ENCODE measurements at places on chromosomes 12 and 14.

GRCh38 chr12:65845751-65846537 is 21.7 kb downstream of the HMGA2 start:
- no peak for DNase-seq
- H3K4me3 ChIP-seq: no peak overlapping the region
- H3K27me3 ChIP-seq: no peaks in the 10 kb centered on the region
- H3K36me3 ChIP-seq: no peaks in the 10 kb centered on the region
- H3K27ac ChIP-seq: no peak overlapping the region

DNA sequence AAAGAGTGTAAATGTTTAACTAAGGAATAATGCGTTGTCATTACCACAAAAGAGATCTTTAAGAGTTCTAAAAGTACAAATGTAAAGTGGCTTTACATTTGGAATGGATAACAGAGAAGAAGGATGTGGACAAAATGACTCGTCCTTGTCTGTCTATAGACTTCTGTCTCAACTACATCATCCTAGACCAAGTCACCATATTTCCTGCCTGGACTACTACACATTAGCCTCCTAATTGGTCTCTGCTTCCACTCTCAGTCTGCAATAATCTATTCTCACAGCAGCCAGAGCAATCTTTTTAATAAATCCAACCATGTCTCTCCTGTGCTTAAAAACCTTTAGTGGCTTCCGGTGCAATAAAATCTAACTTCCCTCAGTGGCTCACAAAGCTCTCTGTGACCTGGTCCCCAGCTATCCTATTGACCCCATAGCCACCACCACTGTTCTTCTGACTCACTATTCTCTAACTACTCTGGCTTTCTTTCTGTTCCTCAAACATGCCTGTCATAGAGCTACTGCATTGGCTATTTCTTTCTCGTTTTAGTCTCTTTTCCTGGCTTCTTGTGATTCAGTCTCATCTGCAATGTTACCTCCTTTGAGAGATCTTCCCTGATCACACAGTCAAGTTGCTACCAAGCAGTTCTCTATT is 91.1 kb downstream of the MYF5 start:
- DNase-seq: no peak
- no peaks in the 10 kb centered on the region for H3K4me1 ChIP-seq

DNA sequence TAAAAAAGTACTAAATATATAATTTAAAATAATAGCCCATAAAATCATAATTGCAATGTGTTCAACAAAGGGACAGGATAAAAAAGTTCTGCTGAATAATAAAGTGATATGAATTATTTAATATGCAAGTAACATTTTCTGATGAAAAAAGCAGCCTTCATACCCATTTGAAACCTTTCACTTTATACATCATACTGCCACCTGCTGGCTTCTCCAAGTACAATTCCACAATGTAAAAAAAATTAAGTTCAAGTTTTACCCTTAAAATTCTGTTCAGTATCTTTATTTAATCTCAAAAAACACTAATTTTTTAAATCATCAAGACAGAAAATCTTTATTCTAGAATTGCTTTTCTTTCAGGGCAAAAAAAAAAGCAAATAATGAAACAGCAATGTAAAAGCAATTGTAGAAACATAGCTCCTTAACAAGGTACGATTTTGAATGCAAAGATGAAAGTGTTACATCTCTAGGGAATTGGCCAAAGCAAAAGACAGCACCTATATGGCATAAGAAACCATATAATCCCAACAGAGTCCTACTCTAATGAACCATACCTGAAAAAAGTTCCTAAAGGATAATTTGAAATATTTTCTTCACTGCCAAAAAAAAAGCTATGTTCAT is 15.0 kb downstream of the MDM1 start:
- H3K36me3 ChIP-seq: no peaks in the 10 kb centered on the region
- DNase-seq: peak; percentile 37

GRCh38 chr12:80892597-80893445 is 44.9 kb downstream of the LIN7A start:
- no peaks in the 10 kb centered on the region for H3K36me3 ChIP-seq
- H3K4me1 ChIP-seq: peaks cover 1% of the 10 kb centered on the region
- no peaks in the 10 kb centered on the region for H3K27me3 ChIP-seq
- H3K27ac ChIP-seq: no peak overlapping the region
- DNase-seq: no peak
- no peak overlapping the region for H3K4me3 ChIP-seq

GRCh38 chr12:4506870-4507269 is 31.8 kb upstream of the RAD51AP1 start:
- H3K4me1 ChIP-seq: no peaks in the 10 kb centered on the region
- H3K27me3 ChIP-seq: no peaks in the 10 kb centered on the region
- H3K4me3 ChIP-seq: no peak overlapping the region
- H3K36me3 ChIP-seq: no peaks in the 10 kb centered on the region
- H3K27ac ChIP-seq: no peak overlapping the region

DNA sequence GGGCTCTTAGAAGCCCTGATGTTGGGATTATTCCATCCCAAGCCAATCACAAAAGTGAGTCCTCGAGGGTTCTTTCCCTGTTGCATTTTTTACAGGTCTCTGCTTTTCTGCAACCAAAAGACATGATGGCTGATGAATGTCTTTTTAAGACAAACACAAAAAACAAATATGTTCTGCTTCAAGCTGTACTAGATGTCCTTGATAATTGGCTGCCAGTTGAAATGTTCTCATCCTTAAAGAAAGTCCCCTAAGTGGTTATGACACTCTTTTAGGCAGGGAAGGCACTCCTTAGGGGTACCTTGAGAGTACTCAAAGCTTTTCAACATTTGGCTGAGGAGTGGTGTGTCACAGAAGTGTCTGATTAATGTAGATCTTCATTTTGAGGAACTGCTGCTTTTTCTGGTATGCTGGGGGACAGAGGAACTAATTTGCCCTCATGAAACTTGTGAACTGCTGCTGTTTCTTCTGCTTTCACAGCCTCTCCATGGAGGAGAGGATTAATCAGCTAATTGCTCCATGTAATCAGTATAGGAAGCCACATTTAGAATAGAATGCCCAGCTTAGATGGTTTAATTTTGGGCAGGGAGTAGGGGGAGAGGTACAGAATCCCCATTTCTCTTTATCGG is 22.8 kb upstream of the IGF1 start:
- no peak for DNase-seq
- no peak overlapping the region for H3K27ac ChIP-seq
- no peak overlapping the region for H3K4me3 ChIP-seq
- H3K36me3 ChIP-seq: no peaks in the 10 kb centered on the region
- H3K4me1 ChIP-seq: no peaks in the 10 kb centered on the region

- DNase-seq: peak; percentile 83
- H3K36me3 ChIP-seq: no peaks in the 10 kb centered on the region
- H3K4me3 ChIP-seq: peak within 1 kb of the TSS; percentile 64
- peak within 1 kb of the TSS; percentile 56 for H3K27ac ChIP-seq
- peaks cover 4% of the 10 kb centered on the region for H3K4me1 ChIP-seq
These were observed at the start of gene UNC119B for GRCh38 chr12:120710031-120710804. UNC119B (plus strand) TSS chr12:120710458; CDS start chr12:120710475, 17 bp downstream.

GRCh38 chr14:59116984-59117415 is 71.5 kb upstream of the DAAM1 start:
- H3K36me3 ChIP-seq: no peaks in the 10 kb centered on the region
- H3K27ac ChIP-seq: no peak overlapping the region
- no peaks in the 10 kb centered on the region for H3K27me3 ChIP-seq
- H3K4me1 ChIP-seq: no peaks in the 10 kb centered on the region
- DNase-seq: no peak
- H3K4me3 ChIP-seq: no peak overlapping the region

DNA sequence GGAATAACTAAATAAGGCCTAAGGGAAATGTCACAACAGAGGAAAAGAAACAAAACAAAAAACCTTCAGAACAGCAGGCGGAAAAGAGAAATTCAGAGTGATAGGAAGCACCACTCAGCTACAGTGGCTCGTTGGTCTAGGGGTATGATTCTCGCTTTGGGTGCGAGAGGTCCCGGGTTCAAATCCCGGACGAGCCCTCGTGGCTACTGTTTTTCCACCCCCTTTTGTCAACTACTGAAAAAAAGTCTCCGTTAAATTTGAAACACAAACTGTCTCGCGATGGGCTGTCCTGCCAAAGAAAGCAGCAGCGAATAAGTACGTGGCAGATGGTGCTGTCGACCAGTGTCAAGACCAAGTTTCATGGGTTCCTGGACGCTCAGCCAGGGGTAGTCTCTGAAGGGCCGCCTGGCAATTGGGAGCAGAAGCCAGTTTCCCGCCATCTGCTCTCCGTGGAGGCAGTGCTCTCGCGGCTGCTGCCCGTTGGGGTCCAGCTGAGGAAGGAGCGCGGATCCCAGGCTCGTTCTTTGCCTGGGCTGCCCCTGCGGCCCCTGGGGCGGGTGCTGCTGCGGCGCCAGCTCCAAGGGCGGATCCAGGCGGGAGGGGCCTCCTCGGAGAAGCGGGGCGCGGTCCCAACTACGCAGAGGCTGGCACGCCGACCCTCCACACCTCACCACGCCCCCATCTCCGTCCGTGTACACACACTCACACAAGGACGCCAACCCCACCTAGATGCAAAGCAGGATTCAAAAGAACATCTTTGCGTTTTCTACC is at the start of gene RNASE4:
TSS of gene RNASE4 (plus strand) at position 670 of the 771 bp plus-strand sequence. CDS start 14,812 bp downstream, outside the sequence.
- no peaks in the 10 kb centered on the region for H3K27me3 ChIP-seq
- peak within 1 kb of the TSS; percentile 82 for H3K4me3 ChIP-seq
- DNase-seq: peak; percentile 86
- no peaks in the 10 kb centered on the region for H3K36me3 ChIP-seq
- peaks cover 10% of the 10 kb centered on the region for H3K4me1 ChIP-seq

DNA sequence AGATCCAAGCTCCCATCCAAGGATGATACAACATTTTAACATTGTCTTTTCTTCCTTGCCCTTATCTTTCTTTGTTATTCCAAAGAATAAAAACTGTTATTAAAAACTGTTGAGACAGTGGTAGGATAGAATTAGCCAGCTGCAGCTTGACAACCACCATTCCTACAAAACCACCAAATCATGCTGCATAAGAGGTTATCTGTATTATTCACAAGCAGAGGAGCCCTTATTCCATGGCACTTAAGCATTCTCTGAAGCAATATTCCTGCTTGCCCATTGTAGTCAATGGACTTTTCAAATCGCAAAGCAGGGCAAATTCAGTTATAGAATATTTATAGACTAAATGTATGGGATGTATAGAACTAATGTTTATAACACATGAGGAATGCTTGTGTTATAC is 3.4 kb downstream of the ABCD2 start:
- no peaks in the 10 kb centered on the region for H3K27me3 ChIP-seq
- no peak overlapping the region for H3K4me3 ChIP-seq
- no peaks in the 10 kb centered on the region for H3K4me1 ChIP-seq
- no peak for DNase-seq
- no peaks in the 10 kb centered on the region for H3K36me3 ChIP-seq
- no peak overlapping the region for H3K27ac ChIP-seq

DNA sequence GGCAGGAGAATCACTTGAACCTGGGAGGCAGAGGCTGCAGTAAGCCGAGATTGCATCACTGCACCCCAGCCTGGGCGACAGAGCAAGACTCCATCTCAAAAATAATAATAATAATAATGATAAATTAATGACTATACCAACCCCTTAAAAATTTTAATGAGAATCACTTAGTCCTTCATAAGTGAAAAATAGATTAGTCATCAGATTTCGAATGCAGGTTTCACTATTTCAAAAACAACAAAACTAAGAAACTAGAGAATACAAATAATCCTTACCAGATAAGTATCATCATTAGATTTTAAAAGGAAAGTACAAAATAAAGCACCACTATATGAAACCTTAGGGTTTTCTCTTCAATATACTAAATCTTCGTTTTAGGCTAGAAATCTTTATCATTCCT is 62.3 kb downstream of the CEP83 start:
- no peak overlapping the region for H3K27ac ChIP-seq
- no peaks in the 10 kb centered on the region for H3K4me1 ChIP-seq
- H3K36me3 ChIP-seq: no peaks in the 10 kb centered on the region
- DNase-seq: no peak
- H3K4me3 ChIP-seq: no peak overlapping the region

- H3K27ac ChIP-seq: no peak overlapping the region
- H3K27me3 ChIP-seq: no peaks in the 10 kb centered on the region
- H3K4me1 ChIP-seq: peaks cover 4% of the 10 kb centered on the region
- peak; percentile 37 for DNase-seq
These were observed 19.6 kb downstream of the SLC25A29 start for GRCh38 chr14:100286484-100287191.

- no peaks in the 10 kb centered on the region for H3K4me1 ChIP-seq
- no peak overlapping the region for H3K27ac ChIP-seq
- DNase-seq: no peak
These were observed 1221.5 kb downstream of the FSCB start for GRCh38 chr14:43285575-43285974.

- no peak for DNase-seq
- no peaks in the 10 kb centered on the region for H3K4me1 ChIP-seq
- H3K4me3 ChIP-seq: no peak overlapping the region
- H3K27ac ChIP-seq: no peak overlapping the region
These were observed 12.1 kb downstream of the NKX2-1 start for GRCh38 chr14:36507847-36508417.

GRCh38 chr12:119171691-119172425 is 6.9 kb upstream of the HSPB8 start:
- H3K4me1 ChIP-seq: peaks cover 1% of the 10 kb centered on the region
- H3K4me3 ChIP-seq: no peak overlapping the region
- no peaks in the 10 kb centered on the region for H3K36me3 ChIP-seq
- DNase-seq: no peak

- no peak overlapping the region for H3K27ac ChIP-seq
- H3K4me1 ChIP-seq: peaks cover 3% of the 10 kb centered on the region
- no peak for DNase-seq
- no peak overlapping the region for H3K4me3 ChIP-seq
- no peaks in the 10 kb centered on the region for H3K27me3 ChIP-seq
These were observed 2.9 kb upstream of the TSFM start for GRCh38 chr12:57779736-57780135.

GRCh38 chr12:103813949-103814348 is 27.1 kb downstream of the NT5DC3 start:
- no peaks in the 10 kb centered on the region for H3K27me3 ChIP-seq
- H3K27ac ChIP-seq: no peak overlapping the region
- H3K4me1 ChIP-seq: no peaks in the 10 kb centered on the region
- H3K4me3 ChIP-seq: no peak overlapping the region
- DNase-seq: no peak
- H3K36me3 ChIP-seq: no peaks in the 10 kb centered on the region

DNA sequence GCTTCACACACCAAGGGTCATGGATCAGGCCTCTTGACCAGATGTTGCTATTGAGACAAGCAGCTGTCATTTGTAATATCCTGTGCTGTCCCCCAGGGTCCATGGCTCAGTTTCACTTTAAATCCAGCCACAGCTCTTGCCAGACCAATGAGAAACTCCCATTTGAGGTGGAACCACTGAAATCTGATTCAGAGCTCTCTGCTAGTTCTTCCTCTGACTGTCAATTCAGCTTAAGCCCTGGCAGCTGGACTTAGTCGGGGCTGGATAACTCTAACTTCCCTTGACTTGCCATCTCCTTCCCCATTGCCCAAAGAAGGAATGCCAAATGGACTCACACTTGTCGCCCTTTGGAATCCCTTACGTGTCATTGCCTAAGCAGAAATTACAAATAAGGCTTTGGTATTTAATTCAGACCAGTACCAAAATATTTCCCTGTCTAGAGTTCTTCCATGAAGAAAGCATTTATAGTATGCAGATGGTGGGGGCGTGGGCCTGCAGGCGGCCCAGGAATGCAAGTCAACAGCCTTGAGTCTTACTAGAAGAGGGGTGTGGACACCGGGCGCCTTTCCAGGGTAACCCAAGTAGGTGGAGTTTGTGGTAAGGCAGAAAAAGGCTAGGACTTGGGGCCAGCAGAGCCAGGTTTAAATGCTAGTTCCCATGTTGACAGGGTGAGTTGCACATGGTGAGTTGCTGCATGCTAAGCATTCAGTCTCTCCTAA is 96.9 kb upstream of the TMPO start:
- H3K27me3 ChIP-seq: no peaks in the 10 kb centered on the region
- no peaks in the 10 kb centered on the region for H3K36me3 ChIP-seq
- peak; percentile 83 for DNase-seq
- peaks cover 20% of the 10 kb centered on the region for H3K4me1 ChIP-seq
- H3K4me3 ChIP-seq: no peak overlapping the region
- H3K27ac ChIP-seq: no peak overlapping the region
